ENCODE measurements at places on chromosomes 16 and 17.

GRCh38 chr17:57995076-57995956, 7.3 kb upstream of the VEZF1 start:
- no peak for DNase-seq

GRCh38 chr17:16937431-16937830, 34.5 kb downstream of the TNFRSF13B start:
- no peak for DNase-seq

- no peak for DNase-seq
Measured at GRCh38 chr17:42072323-42073187, 22.2 kb upstream of the C17orf113 start.

DNA sequence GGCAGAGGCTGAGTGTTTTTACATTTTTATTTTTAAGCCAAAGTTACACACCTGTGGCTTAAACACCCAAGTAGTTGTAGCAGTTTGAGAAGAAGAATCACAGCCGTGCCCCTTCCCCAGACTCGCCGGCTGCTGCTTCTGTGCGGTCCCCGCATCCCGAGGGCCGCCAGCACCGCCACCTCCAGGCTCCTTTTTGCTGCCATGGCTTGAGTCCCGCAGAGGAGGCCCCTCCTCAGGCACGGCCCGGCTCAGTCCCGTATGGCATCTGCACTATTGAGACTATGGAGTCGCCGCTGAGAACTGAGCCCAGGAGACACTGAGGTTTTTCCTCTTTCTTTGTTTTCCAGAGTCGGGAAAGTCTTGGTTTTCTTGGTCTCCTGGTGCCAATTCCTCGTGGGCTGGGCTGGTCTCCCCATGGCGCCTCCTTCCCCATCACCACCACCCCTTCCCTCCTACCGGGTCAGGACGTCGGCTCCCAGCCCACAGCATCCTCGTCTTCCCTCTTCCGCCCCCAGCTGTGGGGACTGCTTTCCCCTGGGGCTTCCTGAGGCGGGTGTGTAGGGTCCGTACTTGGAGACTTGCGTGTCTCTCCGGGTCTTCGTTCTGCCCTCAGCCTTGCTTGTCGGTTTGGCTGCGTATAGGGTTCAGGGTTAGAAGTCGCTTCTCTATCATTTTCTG, 32.6 kb upstream of the CDH15 start:
- DNase-seq: no peak

DNA sequence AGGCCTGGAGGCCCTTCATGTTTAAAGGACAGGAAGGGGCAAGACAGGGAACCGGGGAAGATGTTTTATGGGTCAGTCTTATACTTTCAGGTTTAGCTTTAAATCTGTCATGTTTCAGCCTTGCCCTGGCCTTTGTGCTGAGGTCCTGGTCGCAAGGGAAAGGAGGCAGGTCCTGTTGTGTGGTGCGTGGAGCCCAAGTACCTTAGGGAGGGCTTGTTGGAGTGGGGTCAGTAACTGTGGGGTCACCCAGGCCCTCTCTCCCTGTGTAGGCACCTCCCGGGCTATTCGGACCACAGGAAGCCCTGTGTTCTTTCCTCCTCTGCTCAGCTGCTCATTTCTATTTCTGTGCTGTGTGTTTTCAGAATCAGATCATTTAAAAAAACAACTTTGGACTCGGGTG, 42.7 kb downstream of the MPRIP start:
- no peak for DNase-seq

DNA sequence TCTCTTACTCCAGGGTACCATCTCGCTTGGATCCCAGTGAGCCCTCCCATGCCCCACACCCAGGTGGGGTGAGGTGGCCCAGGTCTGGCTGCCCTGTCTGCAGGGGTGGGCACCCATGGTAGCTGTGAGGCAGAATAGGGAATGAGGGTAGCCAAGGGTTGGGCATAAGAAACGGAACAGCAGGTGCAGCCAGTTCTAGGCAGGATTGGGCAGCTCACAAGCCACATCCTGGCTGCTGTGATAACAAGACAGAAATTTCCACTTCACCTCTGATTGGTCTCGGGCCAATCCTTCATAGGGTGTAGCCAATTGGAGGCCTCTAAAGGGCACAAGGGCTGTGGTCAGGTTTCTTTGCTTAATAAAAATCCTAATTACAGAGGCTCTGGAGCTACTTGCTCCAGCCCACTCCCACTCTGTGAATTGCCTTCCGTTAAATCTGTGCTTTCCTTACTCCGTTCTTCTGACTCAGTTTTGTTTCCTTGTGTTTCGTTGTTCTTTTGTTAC, 1.5 kb upstream of the ARHGDIG start:
- no peak for DNase-seq

- DNase-seq: no peak
Measured at GRCh38 chr16:3907586-3907985, 27.1 kb upstream of the CREBBP start.

- no peak for DNase-seq
Measured at GRCh38 chr17:66466106-66466820, 163.8 kb downstream of the PRKCA start.

GRCh38 chr17:75834928-75835653, 9.1 kb downstream of the UNC13D start:
- DNase-seq: no peak

- DNase-seq: no peak
Measured at GRCh38 chr17:67025216-67025792, 19.1 kb upstream of the CACNG1 start.

GRCh38 chr16:65817066-65817465, 549.4 kb upstream of the CDH5 start:
- no peak for DNase-seq

DNA sequence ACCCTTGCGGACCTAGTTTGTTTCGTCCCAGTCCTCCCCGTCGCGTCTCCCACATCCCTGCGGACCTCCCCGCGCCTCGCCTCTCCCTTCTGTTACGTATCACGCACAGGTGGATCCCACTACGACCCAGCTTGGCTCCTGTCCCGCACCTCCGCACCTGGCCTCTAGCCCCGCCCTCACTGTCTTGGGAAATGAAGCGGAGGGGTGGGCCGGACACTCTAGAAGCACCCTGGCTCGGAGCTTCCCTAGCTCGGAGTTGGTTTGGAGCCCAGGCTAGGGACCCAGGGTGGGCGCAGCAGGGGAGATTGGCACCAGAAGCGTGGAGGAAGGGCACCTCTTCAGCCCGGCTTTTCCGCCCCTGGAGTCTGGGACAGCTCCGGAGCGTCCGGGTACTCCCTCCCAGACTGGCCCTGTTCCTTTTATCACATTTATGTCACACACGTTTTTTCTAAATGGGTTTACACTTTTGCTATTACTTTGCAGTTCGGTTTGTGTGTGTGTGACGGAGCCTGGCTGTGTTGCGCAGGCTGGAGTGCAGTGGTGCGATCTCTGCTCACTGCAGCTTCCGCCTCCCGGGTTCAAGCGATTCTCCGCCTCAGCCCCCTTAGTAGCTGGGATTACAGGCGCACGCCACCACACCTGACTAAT, 1.4 kb upstream of the CEMP1 start:
- no peak for DNase-seq

GRCh38 chr17:7176841-7177190, 2.4 kb downstream of the ASGR1 start:
- DNase-seq: no peak

GRCh38 chr16:55102531-55102930, 171.9 kb downstream of the IRX5 start:
- no peak for DNase-seq

GRCh38 chr16:10256784-10257641, 74.8 kb upstream of the GRIN2A start:
- DNase-seq: no peak

DNA sequence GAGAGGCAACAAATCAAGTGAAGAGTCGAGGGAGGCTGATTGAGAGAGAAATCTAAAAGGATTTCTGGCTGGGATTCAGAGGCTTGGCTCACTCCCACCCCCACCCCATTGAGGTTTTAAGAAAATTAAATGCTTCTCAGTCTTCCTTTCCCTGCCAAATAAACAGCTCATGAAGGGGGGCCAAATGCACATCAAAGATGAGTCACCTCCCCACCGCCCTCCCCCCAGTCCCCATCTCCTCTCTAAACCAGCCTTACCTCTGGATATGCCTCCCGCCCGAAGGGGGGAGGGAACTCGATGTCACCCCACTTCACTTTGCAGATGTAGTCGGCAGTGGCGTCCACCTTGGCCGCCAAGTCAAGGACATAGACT, 11.6 kb downstream of the ACLY start:
- DNase-seq: no peak

GRCh38 chr16:50367777-50368409, 895 bp downstream of the BRD7 start:
- DNase-seq: no peak

- DNase-seq: no peak
Measured at GRCh38 chr17:70365091-70365583, 195.8 kb downstream of the KCNJ2 start.

DNA sequence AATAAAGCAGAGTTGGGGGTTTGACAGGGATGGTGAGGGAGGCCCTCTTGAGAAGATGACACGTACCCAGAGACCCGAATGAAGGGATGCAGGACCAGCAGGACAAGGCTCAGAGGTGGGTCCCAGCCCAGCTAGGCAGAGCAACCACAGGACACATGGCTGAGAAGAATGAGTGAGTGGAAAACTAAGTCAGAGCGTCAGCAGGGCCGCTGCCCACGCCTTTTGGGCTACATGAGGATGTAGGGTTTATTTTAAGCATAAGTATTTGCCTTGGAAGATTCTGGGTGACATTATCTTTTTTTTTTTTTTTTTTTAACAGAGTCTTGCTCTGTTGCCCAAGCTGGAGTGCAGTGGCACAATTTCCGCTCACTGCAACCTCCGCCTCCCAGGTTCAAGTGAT, 176.0 kb downstream of the TMEM132E start:
- no peak for DNase-seq

GRCh38 chr17:77445760-77446532, 305.2 kb downstream of the SEC14L1 start:
- DNase-seq: no peak

- DNase-seq: no peak
Measured at GRCh38 chr17:80034791-80035686, 633 bp downstream of the TBC1D16 start.

Data from omental fat pad (tissue), 4 donors.